NCI-H1436 (cell line): ENCODE measurements at places on chromosomes 5 and 9.

DNA sequence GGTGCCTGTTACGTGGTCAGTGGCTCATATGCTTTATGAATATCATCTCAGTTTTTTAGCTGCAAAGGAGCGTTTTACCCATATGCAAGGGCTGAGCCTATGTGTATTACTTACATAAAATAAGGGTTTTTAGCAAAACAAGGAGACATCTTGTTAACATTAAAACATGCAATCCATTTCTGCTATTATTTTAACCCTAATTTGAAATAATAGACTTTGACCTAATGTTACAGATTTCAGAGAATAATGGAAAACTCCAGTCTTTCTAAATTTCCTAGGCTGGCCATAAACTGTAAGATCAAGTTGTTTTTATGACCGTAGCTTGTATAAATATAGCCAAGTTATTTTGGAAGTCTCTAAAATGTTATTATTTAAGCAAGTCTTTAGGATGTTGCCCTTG, 121.1 kb upstream of the SEMA6A start:
- no peak for DNase-seq

DNA sequence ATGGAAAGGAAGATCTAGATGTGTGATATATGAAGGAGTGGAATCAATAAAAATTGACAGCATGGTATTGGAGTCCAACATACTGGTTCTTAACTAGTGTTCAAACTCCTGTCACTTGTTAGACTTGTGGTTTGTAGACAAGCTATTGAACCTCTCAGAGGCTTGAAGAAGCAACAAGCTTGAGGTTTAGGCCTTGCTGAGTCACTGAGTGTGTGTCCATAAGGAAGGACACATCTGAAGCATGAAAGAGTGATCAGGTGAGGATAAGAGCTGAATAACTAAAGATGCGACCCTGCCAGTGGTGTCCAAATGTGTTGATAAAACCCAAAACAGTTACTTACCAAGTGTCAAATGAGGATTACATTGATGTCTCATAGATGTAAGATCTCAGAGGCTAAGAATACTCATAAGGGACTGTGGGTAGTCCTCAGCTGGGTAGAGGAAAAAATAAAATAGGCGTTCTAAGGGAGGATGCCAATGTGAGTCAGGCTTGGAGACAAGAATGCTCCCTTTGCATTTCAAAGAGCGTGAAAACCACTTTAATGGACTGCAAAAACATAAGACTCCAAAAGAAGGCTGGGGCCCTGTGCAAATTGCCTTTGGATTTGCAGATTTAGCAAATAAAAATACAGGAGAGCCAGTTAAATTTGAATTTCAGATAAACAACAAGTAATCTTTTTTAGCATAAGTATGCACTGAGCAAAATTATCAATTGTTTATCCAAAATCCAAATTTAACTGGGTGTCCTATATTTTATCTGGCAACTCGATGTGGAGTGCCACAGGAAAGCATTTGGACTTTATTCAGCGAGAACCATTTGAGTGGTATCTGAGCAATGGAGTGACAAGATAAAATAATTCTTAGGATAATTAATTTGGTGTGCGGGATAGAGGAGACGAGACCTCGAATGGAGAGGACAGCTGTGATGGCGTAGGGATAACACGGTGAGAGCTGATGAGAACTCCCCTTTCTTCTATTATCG, 757.3 kb upstream of the WWC1 start:
- no peak for DNase-seq

DNA sequence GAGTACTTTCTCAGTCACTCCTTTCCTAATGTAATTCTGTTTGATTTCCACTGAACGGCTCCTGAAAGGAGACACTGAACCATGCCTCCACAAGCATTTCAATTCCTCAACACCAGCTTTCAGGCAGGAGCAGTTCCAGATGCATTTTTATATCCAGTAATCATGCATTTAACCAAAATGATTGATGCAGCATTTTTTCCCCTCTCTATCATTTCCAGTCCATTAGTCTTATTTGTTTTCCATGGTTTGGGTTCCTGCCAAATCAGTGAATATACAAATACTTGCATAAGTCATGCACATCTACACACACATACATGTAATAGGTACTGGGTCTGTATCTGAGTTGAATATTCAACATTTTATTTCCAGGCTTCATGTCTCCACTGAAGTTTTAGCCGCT, 122.7 kb downstream of the GRIA1 start:
- DNase-seq: no peak

DNA sequence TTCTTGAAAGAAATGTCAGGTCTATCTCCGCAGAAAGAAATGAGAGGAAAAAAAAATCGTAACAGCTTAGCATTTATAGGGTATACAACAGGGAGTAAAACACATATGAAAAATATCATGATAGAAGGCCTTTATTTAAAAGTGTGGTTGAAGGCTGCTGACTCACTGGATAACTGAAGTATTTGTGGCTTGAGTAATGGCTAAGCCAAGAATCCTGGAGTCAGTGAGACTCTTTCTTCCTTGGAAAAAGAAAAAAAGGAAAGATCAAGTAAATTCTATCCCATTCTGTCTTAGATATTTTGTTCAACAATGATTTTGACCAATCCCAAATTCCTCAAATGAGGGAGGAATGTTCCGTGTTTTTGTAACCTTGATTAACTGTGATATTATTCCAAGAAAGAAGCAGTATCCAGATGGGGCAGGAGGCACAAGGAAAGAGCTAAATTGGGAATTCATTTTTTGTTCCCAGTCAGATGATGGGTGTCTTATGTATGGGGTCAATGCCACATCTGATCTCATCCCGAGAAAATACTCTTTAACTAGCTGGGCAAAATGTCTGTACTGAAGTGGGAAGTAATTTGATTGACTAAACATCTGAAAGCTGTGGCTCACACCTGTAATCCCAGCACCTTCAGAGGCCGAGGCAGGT, 64.3 kb upstream of the MYO10 start:
- DNase-seq: no peak

GRCh38 chr9:7320841-7321240, 478.7 kb downstream of the DMAC1 start:
- no peak for DNase-seq

DNA sequence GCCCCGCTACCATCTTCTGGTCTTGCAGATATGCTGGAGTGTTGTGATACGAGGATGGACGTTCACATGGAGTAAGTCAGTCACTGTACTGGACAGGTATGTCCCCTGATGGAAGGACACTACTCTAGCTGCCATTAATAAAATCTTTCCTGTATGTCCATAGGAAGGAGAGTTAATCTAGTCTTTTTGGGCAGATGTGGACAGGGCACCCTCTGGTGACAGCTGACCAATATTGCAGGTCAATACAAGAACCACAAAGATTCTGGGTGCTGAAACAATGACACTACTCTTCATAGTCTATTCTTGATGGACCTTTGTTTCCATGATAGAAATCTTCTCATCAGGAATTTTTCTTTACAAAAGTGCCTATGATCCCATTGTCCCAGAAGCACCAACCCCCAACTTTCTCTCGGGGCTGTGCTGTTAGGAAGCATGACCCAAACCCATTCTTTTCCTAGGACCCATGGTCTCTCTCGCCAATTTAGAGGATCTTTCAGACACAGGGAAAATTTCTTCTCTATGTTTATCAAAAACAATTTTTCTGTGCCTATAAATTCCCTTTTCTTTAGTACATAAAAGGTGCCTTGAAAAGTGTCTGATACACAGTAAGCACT, 376.9 kb downstream of the DTWD2 start:
- no peak for DNase-seq

DNA sequence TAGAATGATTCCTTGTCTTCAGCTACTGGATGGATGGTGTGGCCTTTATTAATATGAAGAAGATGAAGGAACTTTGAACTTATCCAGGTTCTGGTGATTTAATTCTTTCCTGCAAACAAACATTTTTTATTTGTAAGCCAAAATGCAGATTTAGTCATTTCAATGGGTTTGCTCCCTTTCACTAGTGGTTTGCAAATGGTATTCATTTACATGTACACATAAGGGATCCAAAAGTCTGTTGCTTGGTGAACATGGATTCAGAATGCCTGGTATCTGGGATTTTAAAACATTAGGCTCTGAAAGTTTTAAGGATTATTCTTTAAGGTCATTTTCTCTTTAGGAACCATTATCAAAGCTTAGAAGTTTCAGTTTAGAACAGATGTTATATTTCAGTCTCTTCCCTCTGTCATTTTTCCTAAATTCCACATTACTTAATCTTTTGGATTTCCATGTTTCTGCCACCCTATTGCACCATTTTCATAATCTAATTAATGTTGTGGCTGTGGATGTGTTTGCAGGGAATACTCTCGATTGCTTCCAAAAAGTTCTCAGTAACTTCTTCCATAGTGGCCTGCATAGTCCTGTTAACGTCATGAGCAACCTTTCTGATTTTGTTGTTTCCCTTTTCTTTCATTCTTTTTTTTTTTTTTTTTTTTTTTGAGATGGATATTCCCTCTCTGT, 10.1 kb downstream of the TTC1 start:
- DNase-seq: no peak

- DNase-seq: no peak
Measured at GRCh38 chr9:106621313-106622163, 241.4 kb upstream of the ZNF462 start.

DNA sequence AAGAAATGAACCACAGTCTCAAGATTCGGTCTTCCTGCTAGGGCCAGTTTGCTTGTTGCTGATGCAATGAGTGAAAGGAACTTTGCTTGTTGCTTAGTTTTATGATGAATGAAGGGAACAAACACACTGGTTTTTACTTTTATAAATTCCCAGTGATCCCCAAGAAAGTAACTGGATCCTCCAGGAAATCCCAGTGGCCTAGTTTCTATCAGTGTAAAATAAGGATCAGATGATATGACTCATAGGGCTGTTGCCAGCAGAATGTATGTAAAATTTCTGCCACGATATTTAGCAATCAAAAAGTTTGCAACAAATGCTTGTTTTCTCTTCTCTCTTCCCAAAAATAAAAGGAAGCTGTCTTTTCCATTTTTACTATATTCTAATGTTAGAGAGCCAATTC, 160.1 kb upstream of the CDKN2B start:
- no peak for DNase-seq

- no peak for DNase-seq
Measured at GRCh38 chr9:88875400-88876120, 115.7 kb upstream of the S1PR3 start.

- DNase-seq: no peak
Measured at GRCh38 chr9:2964470-2964869, 120.6 kb upstream of the PUM3 start.

DNA sequence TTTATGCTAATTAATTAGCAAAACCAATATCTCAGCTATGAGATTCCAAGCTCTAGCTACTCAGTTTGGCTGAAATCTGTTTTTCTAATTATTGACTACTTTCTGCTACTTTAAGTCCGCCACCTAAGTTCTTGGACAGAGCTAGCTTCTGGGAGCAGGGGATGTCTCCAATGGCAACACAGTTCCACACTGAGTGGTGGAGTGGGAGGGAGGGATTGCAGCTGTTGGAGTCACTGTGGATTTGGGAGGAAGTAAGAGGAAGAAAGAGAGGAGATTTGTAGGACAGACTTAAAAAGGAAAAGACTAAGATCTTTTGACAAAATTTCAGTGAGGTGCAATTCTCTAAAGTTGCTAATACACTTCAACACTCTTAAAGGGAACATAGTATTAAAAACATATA, 450.8 kb downstream of the NFIB start:
- no peak for DNase-seq

GRCh38 chr9:81601639-81602623, 87.4 kb downstream of the TLE1 start:
- no peak for DNase-seq

- no peak for DNase-seq
Measured at GRCh38 chr9:135077497-135078200, 9.8 kb upstream of the OLFM1 start.

GRCh38 chr9:108668191-108668937, 187.4 kb downstream of the ACTL7B start:
- no peak for DNase-seq

GRCh38 chr5:135072387-135073281, 38.6 kb upstream of the PITX1 start:
- no peak for DNase-seq
